ENCODE measurements at places on chromosomes 11 and 22.

DNA sequence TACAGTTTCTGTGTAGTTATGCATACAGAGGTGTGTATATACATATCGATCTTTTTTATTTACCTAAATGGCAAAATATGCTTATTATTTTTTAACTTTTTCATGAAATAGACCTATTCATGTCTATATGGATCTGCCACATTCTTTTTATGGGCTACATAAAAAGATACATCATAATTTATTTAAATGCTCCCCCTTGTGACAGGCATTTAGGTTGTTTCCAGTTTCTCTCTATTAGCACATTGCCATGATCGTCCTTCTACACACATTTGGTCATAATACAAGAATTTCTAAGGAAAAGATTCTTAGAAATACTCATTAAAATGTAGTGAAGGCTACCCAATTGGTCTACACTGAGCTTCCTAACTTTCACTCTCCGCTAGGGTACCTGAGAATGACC lies 1067.4 kb downstream of the OPCML start:
- H3K4me1 ChIP-seq: no peaks in the 10 kb centered on the region
- H3K4me3 ChIP-seq: no peak overlapping the region
- H3K36me3 ChIP-seq: no peaks in the 10 kb centered on the region

GRCh38 chr22:30665786-30666185 lies 1.9 kb downstream of the DUSP18 start:
- no peak overlapping the region for H3K27ac ChIP-seq

GRCh38 chr22:35840302-35840739 lies 122.6 kb downstream of the APOL5 start:
- peak overlapping the region; percentile 87 for H3K27ac ChIP-seq
- peak overlapping the region; percentile 49 for H3K4me3 ChIP-seq
- DNase-seq: peak; percentile 94
- no peaks in the 10 kb centered on the region for H3K27me3 ChIP-seq

GRCh38 chr11:121145826-121146225 lies 44.8 kb downstream of the TECTA start:
- H3K27ac ChIP-seq: no peak overlapping the region
- no peaks in the 10 kb centered on the region for H3K4me1 ChIP-seq
- H3K36me3 ChIP-seq: no peaks in the 10 kb centered on the region

- no peaks in the 10 kb centered on the region for H3K4me1 ChIP-seq
- H3K4me3 ChIP-seq: no peak overlapping the region
- no peak overlapping the region for H3K27ac ChIP-seq
- no peaks in the 10 kb centered on the region for H3K27me3 ChIP-seq
- no peaks in the 10 kb centered on the region for H3K36me3 ChIP-seq
- no peak for DNase-seq
Measured at GRCh38 chr22:49977578-49977977, 17.0 kb downstream of the PIM3 start.

GRCh38 chr11:44980533-44981427 lies 30.1 kb upstream of the TP53I11 start:
- DNase-seq: no peak
- H3K27ac ChIP-seq: no peak overlapping the region
- no peaks in the 10 kb centered on the region for H3K27me3 ChIP-seq
- no peak overlapping the region for H3K4me3 ChIP-seq
- no peaks in the 10 kb centered on the region for H3K4me1 ChIP-seq
